Left ventricle myocardium inferior (tissue), 1 donor: ENCODE measurements at places on chromosomes 4 and X. TPM values are rescaled to one million over a fixed set of nuclear protein-coding genes. Genes with fewer than 3 reads are reported as not detected.

- no peaks in the 10 kb centered on the region for H3K36me3 ChIP-seq
- no peak overlapping the region for H3K4me3 ChIP-seq
- H3K27ac ChIP-seq = no peak overlapping the region
- H3K4me1 ChIP-seq = no peaks in the 10 kb centered on the region
Measured at GRCh38 chrX:8955511-8955910, 78.4 kb downstream of the FAM9B start.

DMRTC1 gene
- total RNA-seq = not detected

DNA sequence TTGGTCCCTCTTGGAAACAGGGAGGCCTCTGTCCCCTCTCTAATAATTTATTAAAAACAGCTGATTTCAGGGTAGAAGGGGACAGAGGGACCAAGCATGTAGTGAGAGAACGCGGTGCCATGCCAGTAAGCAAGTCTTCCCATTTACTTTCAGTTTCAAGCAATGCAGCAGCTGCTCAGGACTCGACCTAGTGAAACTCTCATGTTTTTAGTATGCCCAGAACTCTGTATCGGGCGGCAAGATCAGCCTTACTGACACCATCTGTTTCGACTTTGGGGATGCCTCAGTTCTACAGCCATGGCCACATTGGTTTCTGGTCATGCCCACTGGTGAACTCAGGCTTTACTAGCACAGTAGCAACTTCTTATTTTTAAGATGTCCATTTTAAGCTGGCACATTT, 40.6 kb downstream of the ZNF81 start:
- no peak for DNase-seq
- H3K27ac ChIP-seq = no peak overlapping the region

CT55 gene
- not detected for total RNA-seq

- H3K27ac ChIP-seq = no peak overlapping the region
- H3K4me3 ChIP-seq = no peak overlapping the region
- no peak for DNase-seq
Measured at GRCh38 chrX:31603411-31604120, 531.7 kb upstream of the FTHL17 start.

GRCh38 chrX:151919610-151920009, 6.9 kb downstream of the MAGEA4 start:
- H3K36me3 ChIP-seq = no peaks in the 10 kb centered on the region
- no peak for DNase-seq
- no peaks in the 10 kb centered on the region for H3K4me1 ChIP-seq
- no peak overlapping the region for H3K27ac ChIP-seq
- no peak overlapping the region for H3K4me3 ChIP-seq

DNA sequence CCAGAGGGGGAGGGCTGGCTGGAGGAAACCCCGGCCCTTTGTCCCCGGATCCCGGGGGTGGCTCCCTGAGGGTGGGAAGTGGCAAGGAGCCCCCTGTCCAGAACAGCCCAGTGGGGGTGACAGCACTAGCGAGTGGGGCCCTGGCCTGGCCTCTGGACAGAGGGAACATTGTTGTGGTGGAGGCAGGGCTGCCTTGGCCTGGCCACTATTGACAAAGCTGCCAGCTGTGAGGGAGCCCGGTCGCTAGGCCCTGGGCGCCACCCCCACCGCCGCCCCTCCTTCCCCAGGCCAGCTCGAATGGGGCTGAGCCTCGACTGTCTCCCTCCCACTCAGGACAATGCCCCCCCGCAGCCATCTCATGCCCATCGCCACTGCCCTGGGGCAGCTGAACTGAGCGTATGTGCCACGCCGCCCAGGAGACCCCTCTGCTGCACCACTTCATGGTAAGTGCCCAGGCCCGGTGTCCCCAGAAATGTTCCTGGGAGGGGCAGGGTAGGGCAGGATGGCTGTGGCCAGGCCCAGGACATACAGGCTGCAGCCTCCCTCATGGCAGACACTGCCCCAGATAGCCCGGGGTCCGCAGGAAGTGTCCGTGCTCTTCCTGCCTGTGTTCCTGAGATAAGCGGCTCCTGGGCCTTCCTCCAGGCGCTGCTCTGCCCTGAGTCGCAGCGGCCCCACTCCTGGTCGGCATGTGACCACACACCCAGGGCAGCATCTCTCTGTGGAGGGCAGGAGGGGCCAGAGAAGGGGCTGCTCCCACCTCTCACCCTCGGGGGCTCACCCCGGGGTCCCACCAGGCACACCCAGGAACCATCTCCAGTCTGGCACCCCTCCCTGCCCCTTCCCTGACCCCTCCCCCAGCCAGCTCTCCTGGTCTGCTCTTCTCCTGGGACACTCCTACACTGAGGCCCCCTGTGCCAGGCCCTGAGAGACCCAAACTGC, 1.4 kb downstream of the PLXNB3 start:
- no peaks in the 10 kb centered on the region for H3K27me3 ChIP-seq
- H3K27ac ChIP-seq = peak overlapping the region; percentile 56
- H3K4me1 ChIP-seq = peaks cover 22% of the 10 kb centered on the region
- H3K4me3 ChIP-seq = peak overlapping the region; percentile 30
- no peak for DNase-seq
- H3K36me3 ChIP-seq = no peaks in the 10 kb centered on the region

DNA sequence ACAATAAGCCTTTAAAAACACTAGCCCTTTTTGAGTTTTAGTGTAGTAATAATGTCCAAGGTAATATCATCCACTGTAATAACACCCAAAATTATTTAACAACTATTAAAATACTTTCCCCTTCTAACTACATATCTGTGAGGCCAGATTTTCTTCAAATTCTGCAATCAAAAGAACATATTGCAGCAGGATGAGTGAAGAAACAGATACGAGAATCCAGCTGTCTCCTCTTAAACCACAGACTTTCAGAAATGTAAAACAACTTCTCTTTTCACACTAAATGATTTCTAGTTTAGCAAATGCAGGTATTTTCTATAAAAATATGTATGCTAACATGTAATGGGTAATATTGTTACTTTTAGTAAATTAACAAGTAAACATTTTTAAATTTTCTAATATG, 148.9 kb downstream of the PRDM5 start:
- H3K27me3 ChIP-seq = no peaks in the 10 kb centered on the region
- no peaks in the 10 kb centered on the region for H3K36me3 ChIP-seq
- no peak overlapping the region for H3K4me3 ChIP-seq
- no peak for DNase-seq
- peaks cover 5% of the 10 kb centered on the region for H3K4me1 ChIP-seq

DNA sequence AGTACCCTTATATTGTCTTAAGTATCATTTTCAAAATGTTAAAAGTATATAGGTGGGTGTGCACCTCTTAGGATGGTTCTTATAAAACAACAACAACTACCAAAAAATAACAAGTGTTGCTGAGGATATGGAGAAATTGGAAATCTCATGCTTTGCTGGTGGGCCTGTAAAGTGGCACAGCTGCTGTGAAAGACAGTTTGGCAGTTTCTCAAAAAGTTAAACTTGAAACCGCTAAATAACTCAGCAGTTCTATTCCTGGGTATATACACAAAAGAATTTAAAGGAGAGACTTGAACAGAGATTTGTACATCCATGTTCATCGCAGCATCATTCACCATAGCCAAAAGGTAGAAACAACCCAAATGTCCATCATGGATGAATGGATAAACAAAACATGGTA, 65.5 kb downstream of the HAND2 start:
- DNase-seq = no peak
- H3K4me3 ChIP-seq = no peak overlapping the region
- no peak overlapping the region for H3K27ac ChIP-seq
- H3K4me1 ChIP-seq = no peaks in the 10 kb centered on the region
- no peaks in the 10 kb centered on the region for H3K36me3 ChIP-seq

DNA sequence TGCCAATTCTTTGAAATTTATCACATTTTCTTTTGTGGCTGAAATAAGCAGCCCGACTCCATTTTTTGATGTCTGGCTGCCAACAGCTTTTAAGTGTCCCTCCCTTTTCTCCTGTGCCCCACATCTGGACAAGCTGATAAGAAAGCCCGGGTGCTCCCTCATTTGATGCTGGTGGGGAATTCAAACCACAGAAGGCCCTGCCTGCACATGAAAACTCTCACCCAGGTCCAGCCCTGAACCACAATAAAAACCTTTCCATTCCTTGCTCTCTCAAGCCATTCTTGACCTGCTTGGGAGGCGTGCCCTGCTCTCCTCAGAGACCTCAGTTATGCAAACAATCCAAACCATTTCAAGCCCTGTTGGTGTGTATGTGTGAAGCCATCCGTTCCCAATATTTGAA, 93.9 kb downstream of the FAM53A start:
- no peaks in the 10 kb centered on the region for H3K36me3 ChIP-seq
- no peak for DNase-seq
- no peak overlapping the region for H3K4me3 ChIP-seq

GPR34 gene
- 6.2 TPM for total RNA-seq

PRDM5 gene
- total RNA-seq = 12.2 TPM

VGLL1 gene
- not detected for total RNA-seq

GRCh38 chr4:34417160-34417559, 1827.2 kb downstream of the ARAP2 start:
- H3K27ac ChIP-seq = no peak overlapping the region
- no peaks in the 10 kb centered on the region for H3K36me3 ChIP-seq
- no peak overlapping the region for H3K4me3 ChIP-seq
- H3K27me3 ChIP-seq = no peaks in the 10 kb centered on the region
- no peak for DNase-seq

DNA sequence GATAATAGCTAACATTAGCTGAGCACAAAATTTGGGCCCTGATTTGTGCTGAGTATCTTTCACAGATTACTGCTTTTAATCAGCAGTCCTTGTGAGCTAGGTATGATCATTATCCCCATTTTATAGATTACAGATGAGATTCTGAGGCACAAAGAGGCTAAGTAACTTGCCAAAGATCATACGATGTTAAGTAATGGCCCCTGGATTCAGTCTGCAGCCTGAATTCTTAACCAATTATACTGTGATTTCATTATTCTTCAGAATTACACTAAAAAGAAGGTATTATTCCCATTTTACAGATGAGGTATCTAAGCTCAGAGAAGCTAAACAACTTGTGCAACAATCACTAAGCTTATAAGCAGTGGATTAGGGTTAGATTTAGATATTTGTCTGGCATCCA, 97.9 kb upstream of the MYOZ2 start:
- DNase-seq = no peak
- no peak overlapping the region for H3K4me3 ChIP-seq
- peaks cover 94% of the 10 kb centered on the region for H3K4me1 ChIP-seq
- peaks cover 3% of the 10 kb centered on the region for H3K36me3 ChIP-seq
- H3K27ac ChIP-seq = peak overlapping the region; percentile 49

EREG gene
- not detected for total RNA-seq

DNA sequence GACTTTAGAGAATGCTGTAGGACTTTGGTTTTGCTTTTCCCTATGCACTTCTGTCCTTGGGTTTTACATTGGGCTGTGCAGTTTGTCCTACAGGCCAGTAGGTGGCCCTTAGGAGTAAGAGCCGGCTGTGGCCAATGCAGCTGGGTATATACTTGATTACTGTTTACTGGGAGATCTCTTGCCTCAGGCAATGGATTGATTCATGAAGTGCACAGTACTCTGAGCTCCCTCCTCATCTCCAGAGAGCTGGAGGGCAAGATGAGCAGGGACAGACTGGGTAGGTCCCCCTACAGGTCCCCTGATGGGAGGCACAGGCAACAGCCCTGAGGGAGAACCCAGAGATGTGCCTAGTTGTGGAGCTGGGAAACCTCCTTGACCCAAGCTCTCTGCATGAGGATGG, 103.8 kb upstream of the QRFPR start:
- DNase-seq = no peak
- H3K36me3 ChIP-seq = no peaks in the 10 kb centered on the region
- H3K4me3 ChIP-seq = no peak overlapping the region
- H3K27ac ChIP-seq = no peak overlapping the region
- H3K4me1 ChIP-seq = no peaks in the 10 kb centered on the region
- H3K27me3 ChIP-seq = no peaks in the 10 kb centered on the region

DNA sequence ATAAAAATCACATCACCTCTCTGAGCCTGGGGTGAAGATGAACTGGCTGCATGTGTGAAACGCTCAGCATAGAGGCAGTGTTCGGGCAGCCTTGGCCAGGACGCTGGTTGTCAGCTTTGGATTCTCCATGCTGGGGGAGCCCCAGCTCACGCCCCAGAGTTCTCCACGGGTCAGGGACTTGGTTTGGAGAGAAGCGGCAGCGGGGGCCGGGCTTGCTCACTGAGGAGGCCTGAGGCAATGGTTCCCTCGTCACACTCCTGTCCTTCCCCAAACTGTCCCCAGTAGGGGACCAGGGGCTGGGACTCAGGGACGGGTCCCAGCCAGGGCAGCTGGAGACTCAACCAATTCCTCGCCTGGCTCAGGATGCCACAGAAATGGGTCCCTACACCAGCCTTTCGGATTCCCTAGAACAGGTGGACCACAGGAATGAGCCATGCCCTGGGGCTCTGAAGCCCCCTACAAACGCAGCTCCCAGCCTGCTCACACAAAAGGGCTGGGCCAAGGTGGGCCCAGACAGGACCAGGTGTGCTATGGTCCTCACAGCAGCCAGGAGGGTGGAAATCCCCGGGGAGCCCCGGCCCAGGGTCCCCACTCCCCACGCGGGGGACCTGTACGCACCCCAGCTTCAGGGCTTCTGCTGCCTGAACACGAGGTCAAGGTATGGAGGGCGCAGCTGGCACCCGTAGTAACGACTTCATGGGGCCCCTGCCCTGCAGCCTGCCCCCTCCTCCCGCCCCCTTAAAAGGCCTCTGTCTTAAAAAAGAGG, 1.4 kb downstream of the MXD4 start:
- DNase-seq = peak; percentile 22
- no peaks in the 10 kb centered on the region for H3K27me3 ChIP-seq
- H3K27ac ChIP-seq = peak overlapping the region; percentile 100
- H3K4me1 ChIP-seq = peaks cover 91% of the 10 kb centered on the region
- H3K4me3 ChIP-seq = peak overlapping the region; percentile 79

- no peaks in the 10 kb centered on the region for H3K4me1 ChIP-seq
- DNase-seq = no peak
- no peaks in the 10 kb centered on the region for H3K36me3 ChIP-seq
- no peak overlapping the region for H3K27ac ChIP-seq
- H3K27me3 ChIP-seq = no peaks in the 10 kb centered on the region
Measured at GRCh38 chr4:107265859-107266258, 229.7 kb upstream of the DKK2 start.

- no peaks in the 10 kb centered on the region for H3K36me3 ChIP-seq
- no peaks in the 10 kb centered on the region for H3K4me1 ChIP-seq
- no peak overlapping the region for H3K27ac ChIP-seq
Measured at GRCh38 chr4:31366041-31366440, 645.9 kb downstream of the PCDH7 start.

GRCh38 chr4:6574747-6575502, at the start of gene MAN2B2:
Gene MAN2B2, plus strand, starts transcription at chr4:6575189. Its CDS starts 22 bp downstream, at chr4:6575211.
- H3K36me3 ChIP-seq = peaks cover 26% of the 10 kb centered on the region
- H3K4me3 ChIP-seq = peak within 1 kb of the TSS; percentile 96
- H3K4me1 ChIP-seq = peaks cover 20% of the 10 kb centered on the region
- DNase-seq = peak; percentile 90
